ENCODE measurements at places on chromosomes 5 and 9.

- DNase-seq: no peak
Measured at GRCh38 chr9:99114846-99115500, 10.1 kb downstream of the TGFBR1 start.

DNA sequence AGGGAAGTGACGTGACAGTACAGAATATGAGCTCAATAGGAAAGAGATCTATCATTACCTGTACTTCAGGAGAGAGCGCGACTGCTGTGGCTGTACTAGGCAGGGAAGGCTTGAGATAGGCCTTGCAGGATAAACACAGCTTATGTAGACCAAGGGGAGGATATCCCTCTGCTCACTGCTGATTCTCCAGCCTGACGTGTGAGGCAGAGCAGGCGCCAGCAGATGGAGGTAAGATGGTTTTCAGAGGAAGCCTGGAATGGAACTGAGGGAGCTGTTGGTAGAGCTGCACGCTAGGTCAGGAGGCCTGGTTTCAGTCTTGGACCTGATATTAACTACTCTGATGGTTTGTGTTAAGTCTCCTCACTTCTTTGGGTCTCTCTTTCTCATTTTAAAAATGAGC lies 291.4 kb downstream of the YTHDC2 start:
- DNase-seq: no peak

- DNase-seq: no peak
Measured at GRCh38 chr9:127569886-127570401, 42.1 kb upstream of the STXBP1 start.

DNA sequence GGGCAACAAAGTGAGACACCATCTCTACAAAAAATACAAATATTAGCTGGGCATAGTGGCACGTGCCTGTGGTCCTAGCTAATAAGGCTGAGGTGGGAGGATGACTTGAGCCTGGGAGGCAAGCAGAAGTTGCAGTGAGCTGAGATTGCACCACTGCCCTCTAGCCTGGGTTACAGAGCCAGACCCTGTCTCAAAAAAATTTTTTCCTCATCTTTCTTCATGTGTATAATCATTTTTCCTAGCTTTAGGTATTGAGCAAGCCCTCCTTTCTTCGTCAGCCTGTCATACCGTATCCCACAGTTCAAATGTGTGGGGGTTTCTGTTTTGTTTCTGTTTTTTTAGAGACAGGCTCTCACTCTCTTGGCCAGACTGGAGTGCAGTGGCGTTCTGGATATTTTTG lies 41.3 kb downstream of the EHMT1 start:
- no peak for DNase-seq

- DNase-seq: no peak
Measured at GRCh38 chr5:18732556-18733479, 1098.6 kb downstream of the TAF11L14 start.

DNA sequence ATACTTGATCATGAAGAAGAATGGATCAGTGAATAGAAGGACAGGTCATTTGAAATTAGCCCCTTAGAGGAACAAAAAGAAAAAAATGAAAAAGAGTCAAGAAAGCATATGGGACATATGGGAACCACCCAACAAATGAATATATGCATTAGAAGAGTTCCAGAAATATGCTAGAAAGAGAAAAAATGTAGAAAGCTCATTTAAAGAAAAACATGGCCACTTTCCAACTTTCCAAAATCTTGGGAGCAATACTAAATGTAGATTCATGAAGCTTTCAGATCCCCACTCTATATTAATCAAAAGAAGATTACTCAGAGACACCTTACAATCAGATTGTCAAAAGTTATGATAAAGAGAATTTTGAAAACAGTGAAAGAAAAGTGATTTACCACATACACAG lies 334.8 kb upstream of the NMUR2 start:
- no peak for DNase-seq

DNA sequence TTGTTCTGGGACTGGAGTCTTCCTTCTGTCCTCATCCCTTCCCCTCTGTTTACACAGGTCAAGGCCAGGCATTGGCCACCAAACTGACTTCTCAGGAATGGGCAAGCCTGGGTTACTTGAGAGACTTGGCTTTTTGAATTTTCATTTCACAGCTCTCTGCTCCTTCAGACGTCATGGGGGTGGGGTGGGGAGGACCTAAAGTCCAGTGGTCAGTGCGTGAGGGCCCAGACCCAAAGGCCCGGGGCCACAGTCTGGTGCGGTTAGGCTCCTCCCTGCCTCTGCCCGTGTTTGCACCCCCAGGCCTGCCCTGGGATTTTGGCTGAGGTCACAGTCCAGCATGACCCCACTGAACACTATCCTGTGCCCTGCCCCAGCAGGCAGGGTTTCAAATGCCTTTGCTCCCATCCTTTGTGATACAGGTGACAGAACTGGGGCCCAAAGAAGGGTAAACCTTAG lies 4.1 kb upstream of the CXXC5 start:
- no peak for DNase-seq

DNA sequence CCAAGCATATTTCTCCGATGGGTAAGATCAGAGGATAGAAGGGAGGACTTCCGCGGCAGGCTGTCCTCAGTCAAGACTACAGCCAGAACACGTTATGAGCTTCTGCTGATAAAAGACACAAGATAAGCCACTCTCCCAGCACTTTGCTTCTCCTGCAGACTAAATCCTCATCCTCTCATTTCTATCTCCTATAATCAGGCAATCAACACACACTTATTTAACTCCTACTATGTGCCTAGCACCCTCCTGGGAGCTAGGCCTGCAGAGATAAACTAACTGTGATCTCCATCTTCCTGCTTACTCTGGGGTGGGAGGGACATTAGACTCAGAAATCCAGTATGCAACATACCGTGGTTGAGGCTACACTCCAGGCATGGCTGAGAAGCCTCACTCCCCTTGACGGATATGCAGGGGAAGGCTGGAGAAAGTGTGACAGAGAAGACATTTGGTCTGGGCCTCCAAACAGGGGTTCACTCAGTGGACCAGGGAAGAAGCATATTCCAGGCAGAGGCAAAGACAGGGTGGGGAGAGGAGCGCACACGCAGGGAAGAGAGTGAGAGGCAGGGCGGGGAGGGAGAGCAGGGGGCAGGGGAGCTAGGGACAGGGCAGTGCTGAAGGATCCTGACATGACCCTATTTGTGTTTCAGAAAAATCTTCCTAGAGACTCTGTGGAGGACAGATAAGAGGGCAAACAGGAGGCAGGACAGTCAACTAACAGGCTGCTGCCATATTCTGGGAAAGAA lies 274.1 kb downstream of the DENND1A start:
- no peak for DNase-seq

DNA sequence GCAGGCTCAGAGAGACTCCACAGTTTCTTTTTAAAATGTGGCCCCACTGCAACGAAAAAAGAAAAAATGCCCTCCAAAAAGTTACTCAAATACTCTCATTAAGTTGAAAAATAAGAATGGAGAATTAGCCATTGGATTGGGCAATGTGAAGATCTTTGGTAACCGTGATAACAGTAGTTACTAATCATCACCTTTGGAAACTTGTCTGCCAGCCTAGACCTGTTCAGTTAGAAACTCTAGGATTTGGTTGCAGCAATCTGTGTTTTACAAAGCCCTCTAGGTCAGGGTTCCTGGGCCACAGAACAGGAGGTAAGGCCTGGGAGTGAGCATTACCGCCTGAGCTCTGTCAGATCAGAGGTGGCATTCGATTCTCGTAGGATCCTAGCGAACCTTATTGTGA lies 34.2 kb downstream of the VPS13A start:
- no peak for DNase-seq

DNA sequence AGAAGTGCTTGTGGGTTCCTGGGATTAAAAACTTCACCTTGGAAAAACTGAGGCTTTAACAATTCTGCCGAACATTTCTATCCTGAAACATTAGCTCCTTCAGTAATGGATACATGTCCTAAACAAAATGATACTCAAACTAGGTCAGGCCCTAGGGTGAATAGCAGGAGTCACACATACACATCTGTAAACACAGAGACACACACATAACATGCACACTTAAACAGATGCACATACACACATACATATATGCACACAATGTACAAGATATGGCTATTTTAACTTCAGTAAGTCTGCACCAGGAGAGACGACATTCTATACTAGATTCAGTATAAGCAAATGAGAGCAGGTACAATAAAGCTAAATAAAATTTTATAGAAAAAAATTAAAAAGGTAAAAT lies 124.4 kb downstream of the DCP2 start:
- no peak for DNase-seq

- DNase-seq: no peak
Measured at GRCh38 chr5:165258197-165258771, 1752.9 kb downstream of the MAT2B start.

GRCh38 chr5:98657559-98657958 lies 115.9 kb upstream of the RGMB start:
- DNase-seq: no peak

DNA sequence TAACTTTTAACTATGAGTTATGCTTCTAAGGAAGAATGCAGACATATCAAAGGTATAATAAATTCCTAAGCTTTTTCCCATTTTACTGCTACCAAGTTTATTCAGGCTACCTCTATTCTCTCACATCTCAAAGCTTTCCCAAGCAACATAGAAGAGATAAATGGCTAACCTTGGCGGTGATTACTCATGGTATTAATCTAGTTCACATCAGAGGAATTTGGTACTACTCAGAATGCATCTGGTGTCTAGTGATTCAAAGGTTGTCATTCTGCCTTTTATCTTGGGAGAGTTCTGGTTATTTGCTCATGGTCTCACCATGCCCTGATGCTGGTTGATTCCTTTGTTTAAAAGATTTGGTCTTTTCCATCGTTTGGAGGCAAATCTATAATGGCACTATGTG lies 182.7 kb downstream of the TAF11L14 start:
- no peak for DNase-seq

- DNase-seq: no peak
Measured at GRCh38 chr9:115808695-115809094, 344.9 kb upstream of the PAPPA start.

DNA sequence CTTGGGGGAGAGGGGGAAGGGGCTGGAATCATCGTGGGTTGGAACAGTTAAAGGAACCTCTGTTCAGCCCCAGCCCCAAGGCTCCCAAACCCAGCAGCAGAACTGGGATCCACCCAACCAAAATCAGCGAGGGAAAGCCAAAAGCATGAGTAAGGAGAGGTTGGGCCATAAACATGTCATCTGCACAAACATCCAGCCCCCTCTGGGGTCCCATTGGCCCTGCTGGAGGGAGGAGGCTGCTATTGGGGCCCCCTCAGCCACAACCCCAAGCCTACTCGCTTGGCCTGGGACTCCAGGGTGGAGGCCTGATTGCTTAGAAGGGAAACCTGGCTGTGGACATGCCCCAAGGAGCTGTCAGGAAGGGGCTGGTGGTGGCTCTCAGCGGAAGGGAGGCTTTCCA lies 154.9 kb downstream of the FGF18 start:
- peak; percentile 87 for DNase-seq

DNA sequence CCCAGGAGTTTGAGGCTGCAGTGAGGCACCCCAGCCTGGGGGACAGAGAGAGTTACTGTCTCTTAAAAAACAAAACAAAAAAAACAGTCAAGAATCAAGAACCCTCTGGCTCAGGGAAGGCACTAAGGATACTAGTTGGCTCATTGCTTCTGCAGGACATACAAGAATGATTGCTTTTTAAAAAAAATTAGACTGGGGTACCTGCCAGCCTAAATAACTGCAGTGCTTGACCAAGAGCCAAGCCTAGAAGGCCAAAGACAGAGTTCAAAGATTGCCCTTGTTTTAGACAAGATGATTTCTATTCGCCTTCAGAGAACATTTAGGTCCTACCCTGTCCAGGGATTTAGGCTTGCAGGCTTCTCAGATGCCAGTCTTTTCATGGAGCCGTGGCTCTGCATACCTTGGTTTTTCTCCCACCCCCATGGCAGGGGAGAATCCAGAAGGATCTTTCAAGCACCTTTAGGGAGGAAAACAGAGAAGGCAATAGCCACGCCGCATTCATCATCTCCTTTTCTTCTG lies 93.7 kb upstream of the IL6ST start:
- DNase-seq: no peak
